Stomach (tissue), 19 donors: ENCODE measurements at places on chromosomes 16 and 17. TPM values are rescaled to one million over a fixed set of nuclear protein-coding genes. Genes with fewer than 3 reads are reported as not detected.

The ACSM3 gene
- total RNA-seq = 14.8 TPM

- H3K27ac ChIP-seq = no peak overlapping the region
- no peaks in the 10 kb centered on the region for H3K27me3 ChIP-seq
- no peaks in the 10 kb centered on the region for H3K36me3 ChIP-seq
- DNase-seq = no peak
Observed at GRCh38 chr16:12788758-12789157, 14.9 kb downstream of the CPPED1 start.

DNA sequence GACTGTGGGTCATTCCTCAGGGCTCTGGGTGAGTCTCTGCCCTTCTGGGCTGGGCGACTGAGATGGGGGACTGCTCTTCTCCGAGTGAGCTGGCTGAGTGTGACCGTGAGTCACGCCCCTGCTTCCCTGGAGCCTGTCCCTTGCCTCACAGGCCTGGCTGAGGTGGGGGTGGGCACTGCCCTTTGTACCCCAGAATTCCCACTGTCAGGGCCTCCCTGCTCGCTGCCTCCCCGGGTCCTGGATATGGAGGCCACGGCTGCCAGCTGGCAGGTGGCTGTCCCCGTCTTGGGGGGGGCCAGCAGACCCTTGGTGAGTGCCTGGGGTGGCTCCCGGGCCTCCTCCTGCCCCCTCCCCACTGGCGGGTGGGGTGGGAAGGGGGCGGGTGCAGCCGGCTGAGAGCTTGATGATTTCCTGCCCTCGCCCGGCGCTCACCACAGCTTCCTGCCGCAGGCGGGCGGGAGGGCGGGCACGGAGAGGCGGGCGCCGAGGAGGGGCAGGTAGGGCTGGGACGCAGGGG lies at the start of gene LAT:
Gene LAT (plus strand): TSS at position 434 of the 517 bp plus-strand sequence. CDS start 366 bp downstream, outside the sequence.
- no peaks in the 10 kb centered on the region for H3K27me3 ChIP-seq
- no peaks in the 10 kb centered on the region for H3K4me1 ChIP-seq
- H3K4me3 ChIP-seq = peak within 1 kb of the TSS; percentile 37
- peaks cover 100% of the 10 kb centered on the region for H3K36me3 ChIP-seq
- DNase-seq = peak; percentile 56

GRCh38 chr16:51434567-51435198 lies 283.6 kb upstream of the SALL1 start:
- no peak overlapping the region for H3K27ac ChIP-seq
- no peaks in the 10 kb centered on the region for H3K36me3 ChIP-seq
- no peak overlapping the region for H3K4me3 ChIP-seq
- H3K4me1 ChIP-seq = no peaks in the 10 kb centered on the region
- no peaks in the 10 kb centered on the region for H3K27me3 ChIP-seq

The CBFA2T3 gene
- total RNA-seq = 57.6 TPM

DNA sequence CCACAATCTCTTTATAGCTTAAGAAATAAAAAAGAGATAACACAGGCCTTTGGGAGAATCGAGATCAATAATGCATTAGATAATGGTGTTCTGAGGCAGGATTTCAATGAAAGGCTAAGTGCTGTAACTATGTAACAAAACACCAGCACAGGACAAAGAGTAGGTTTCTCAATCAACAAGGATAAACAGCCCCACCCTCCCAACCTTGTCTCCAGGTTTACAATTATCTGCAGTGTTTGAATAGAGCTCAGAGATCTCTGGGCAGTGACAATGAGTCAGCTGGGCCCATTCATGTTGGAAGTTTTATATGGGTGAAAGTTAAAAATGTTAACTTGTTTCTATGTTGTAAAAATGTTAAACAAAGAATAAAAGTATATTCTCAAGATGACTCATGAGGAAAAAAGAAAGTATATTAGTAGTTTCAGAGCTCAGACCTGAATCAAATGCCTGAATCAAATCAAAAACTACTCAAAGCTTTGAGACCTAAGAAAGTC lies 17.0 kb upstream of the KRT20 start:
- H3K4me1 ChIP-seq = no peaks in the 10 kb centered on the region
- peaks cover 24% of the 10 kb centered on the region for H3K27me3 ChIP-seq
- peak overlapping the region; percentile 73 for H3K27ac ChIP-seq
- no peaks in the 10 kb centered on the region for H3K36me3 ChIP-seq
- DNase-seq = no peak
- H3K4me3 ChIP-seq = no peak overlapping the region

The FA2H gene
- total RNA-seq = 29.2 TPM

The NDRG4 gene
- total RNA-seq = 3.2 TPM

The BCAR1 gene
- total RNA-seq = 122 TPM

- peak; percentile 69 for DNase-seq
- no peaks in the 10 kb centered on the region for H3K27me3 ChIP-seq
- H3K4me3 ChIP-seq = no peak overlapping the region
- peak overlapping the region; percentile 20 for H3K27ac ChIP-seq
- peaks cover 37% of the 10 kb centered on the region for H3K36me3 ChIP-seq
- peaks cover 49% of the 10 kb centered on the region for H3K4me1 ChIP-seq
Observed at GRCh38 chr17:2191785-2192184, 111.8 kb downstream of the SMG6 start.

DNA sequence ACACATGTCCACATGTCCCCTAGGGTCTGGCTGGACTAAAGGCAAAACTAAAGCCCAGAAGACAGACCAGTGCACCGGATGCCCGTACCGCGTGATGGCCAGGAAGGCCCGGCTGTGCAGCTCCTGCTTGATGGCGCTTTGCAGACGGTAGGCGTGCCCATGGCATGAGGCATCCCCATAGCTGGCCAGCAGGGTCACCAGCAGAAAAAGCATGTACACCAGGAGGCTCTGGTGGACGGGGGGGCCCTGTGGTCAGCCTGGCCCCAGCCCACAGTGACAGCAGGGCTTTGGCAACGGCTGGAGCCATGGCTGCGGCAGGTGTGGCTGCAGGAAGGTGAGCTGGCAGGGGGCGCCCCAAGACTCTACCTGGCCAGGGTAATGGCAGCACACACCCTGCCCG lies 42.8 kb downstream of the PKD1 start:
- peaks cover 98% of the 10 kb centered on the region for H3K36me3 ChIP-seq
- H3K27me3 ChIP-seq = no peaks in the 10 kb centered on the region
- peak overlapping the region; percentile 78 for H3K27ac ChIP-seq
- no peak for DNase-seq
- H3K4me1 ChIP-seq = peaks cover 37% of the 10 kb centered on the region
- H3K4me3 ChIP-seq = no peak overlapping the region

The CFAP97D1 gene
- total RNA-seq = not detected

The SLC6A2 gene
- not detected for total RNA-seq

The OR2C1 gene
- total RNA-seq = not detected

- DNase-seq = no peak
- H3K36me3 ChIP-seq = peaks cover 99% of the 10 kb centered on the region
- peak overlapping the region; percentile 12 for H3K27ac ChIP-seq
- no peaks in the 10 kb centered on the region for H3K4me1 ChIP-seq
- H3K4me3 ChIP-seq = no peak overlapping the region
Observed at GRCh38 chr16:15034266-15035162, 21.4 kb downstream of the NTAN1 start.

The PRSS21 gene
- total RNA-seq = 1.1 TPM

DNA sequence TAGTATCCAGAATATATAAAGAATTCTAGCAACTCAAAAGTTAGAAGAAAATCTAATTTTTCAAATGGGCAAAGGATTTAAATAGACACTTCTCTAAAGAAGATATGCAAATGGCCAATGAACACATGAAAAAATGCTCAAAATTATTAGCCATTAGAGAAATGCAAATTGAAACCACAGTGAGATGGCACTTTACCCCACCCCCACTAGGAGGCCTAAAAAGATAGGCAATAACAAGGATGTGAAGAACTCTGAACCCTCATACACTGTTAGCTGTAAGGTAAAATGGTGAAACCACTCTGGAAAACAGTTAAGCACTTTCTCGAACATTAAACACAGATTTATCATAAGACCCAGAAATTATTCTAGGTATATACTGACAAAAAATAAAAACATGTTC lies 71.4 kb upstream of the IRX6 start:
- H3K4me1 ChIP-seq = no peaks in the 10 kb centered on the region
- no peak overlapping the region for H3K4me3 ChIP-seq
- H3K27ac ChIP-seq = no peak overlapping the region
- DNase-seq = no peak
- peaks cover 13% of the 10 kb centered on the region for H3K27me3 ChIP-seq

GRCh38 chr16:5781436-5781835 lies 683.8 kb upstream of the EEF2KMT start:
- no peaks in the 10 kb centered on the region for H3K4me1 ChIP-seq
- DNase-seq = no peak
- H3K36me3 ChIP-seq = no peaks in the 10 kb centered on the region

GRCh38 chr17:17557796-17558195 lies 33.7 kb downstream of the PEMT start:
- H3K4me3 ChIP-seq = no peak overlapping the region
- H3K4me1 ChIP-seq = peaks cover 47% of the 10 kb centered on the region
- no peaks in the 10 kb centered on the region for H3K27me3 ChIP-seq
- peak overlapping the region; percentile 33 for H3K27ac ChIP-seq
- no peaks in the 10 kb centered on the region for H3K36me3 ChIP-seq

The CIBAR2 gene
- total RNA-seq = not detected

DNA sequence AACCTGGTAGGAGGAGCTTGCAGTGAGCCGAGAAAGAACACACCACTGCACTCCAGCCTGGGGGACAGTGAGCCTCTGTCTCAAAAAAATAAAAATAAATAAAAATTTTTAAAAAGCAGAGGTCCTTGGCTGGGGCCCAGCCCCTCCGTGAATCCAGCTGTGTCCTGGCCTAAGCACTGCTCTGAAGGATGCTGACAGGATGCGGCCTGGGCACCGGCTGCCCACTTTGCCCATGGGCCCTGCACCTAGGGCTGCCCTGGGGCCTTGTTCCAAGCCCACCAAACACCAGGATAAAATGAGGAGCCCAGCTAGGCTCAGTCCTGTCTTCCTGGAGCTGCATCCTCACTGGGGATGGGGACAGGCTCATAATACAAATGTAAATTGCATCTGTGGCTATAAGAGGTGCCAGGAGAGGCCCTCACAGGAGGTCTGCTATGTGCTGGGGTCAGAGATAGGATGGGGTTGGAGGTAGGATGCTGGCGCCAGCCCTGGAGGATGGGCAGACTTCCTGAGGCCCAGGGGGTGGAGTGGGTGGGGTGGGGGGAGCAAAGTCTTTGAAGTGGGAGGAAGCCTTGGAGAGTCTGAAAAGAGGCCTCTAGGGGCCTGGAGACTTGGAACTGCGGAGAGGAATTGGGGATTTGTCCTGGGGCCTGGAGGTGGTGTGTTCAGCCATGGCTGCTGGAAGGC lies 6.2 kb downstream of the C16orf89 start:
- H3K4me3 ChIP-seq = no peak overlapping the region
- DNase-seq = no peak
- H3K4me1 ChIP-seq = peaks cover 6% of the 10 kb centered on the region
- no peak overlapping the region for H3K27ac ChIP-seq

GRCh38 chr17:55816532-55817396 lies 65.9 kb downstream of the PCTP start:
- no peak for DNase-seq
- no peaks in the 10 kb centered on the region for H3K36me3 ChIP-seq
- H3K4me3 ChIP-seq = no peak overlapping the region
- H3K4me1 ChIP-seq = no peaks in the 10 kb centered on the region
- H3K27ac ChIP-seq = no peak overlapping the region
